Pancreas (tissue), 10 donors: ENCODE measurements at places on chromosomes 7 and 10. TPM values are rescaled to one million over a fixed set of nuclear protein-coding genes. Genes with fewer than 3 reads are reported as not detected.

DNA sequence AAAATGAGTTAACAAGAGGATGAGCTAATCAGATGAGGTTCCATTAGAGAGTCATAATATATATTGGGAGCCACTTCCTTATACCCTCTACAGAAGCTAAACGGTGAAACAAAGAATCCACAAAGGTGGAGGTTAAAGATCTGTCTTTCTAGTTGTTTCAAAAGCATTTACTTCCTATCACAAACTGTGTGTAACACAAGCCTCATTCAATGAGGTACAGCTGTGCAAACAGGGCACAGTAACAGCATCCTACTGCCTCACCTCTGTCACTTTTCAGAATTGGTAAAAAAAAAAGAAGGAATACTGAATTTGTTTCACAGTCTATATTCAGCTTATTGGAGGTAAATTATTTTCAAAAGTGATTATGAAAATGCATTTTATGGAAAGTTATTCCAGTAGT, 128.7 kb downstream of the AGMO start:
- no peaks in the 10 kb centered on the region for H3K36me3 ChIP-seq
- no peaks in the 10 kb centered on the region for H3K4me1 ChIP-seq
- no peak overlapping the region for H3K27ac ChIP-seq
- no peak overlapping the region for H3K4me3 ChIP-seq
- no peaks in the 10 kb centered on the region for H3K27me3 ChIP-seq
- DNase-seq, result no peak

DNA sequence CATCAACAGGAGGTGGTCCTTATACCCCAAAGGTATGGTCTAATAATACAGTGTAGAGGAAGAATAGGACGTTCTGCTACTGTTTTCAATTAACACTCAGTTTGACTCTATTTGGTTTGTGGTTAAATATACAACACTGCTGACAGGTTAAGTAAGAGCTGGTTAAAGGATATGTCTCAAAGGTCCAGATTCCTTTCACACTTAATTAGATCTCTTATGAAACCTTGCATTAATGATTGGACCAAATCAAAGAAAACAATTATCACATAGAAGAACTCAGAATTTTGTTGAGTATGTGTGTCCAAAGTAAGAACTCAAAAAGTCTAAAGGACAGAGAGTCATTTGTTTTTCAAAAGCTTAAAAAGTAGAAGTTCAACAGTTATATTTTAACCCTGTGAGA, 18.0 kb downstream of the MRLN start:
- no peak for DNase-seq
- H3K27me3 ChIP-seq, result no peaks in the 10 kb centered on the region
- no peak overlapping the region for H3K4me3 ChIP-seq
- no peaks in the 10 kb centered on the region for H3K36me3 ChIP-seq

The NUTM2E gene
- 0.40 TPM for polyA plus RNA-seq

DNA sequence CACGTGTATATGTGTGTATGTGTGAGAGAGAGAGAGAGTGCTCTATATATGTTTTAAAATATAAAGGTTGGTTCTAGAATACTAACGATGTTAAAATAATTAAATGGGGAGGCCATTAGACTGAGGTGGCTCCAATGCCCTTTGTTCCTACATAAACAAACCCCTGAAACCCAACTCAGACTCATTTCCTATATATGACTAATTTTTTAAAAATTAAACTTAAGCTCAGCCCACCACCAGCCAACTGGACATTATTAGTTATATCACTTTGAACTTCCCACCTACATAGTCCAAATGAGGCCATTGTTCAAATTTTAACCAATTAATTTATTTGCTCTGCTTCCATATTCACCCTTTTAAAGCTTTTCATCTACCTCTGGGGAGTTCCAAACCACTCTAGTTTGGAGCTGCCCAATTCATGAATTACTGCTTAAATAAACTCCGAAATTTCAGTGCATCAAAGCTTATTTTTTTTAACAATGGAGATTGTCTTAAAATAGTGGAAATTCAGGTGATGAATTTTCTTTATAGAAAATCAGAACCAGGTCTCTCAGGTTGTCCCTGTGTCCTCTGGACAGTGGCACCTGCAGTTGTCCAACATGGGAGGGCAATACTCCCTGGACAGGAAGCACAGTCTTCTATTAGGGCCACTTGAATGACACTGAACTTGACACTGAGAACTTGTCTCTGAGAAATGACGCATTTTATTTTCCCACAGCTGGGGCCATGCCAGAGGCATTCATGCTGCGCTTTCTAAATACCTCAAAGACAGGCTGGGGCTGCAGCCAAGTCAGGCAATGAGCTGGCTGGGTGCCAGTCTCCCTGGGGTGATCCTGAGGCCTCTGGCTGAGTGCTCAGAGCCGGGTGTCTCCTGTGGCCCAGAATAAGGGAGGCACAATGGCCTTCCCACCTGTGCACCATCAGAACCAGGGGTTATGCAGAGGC, 109.5 kb upstream of the TMEM72 start:
- peaks cover 15% of the 10 kb centered on the region for H3K4me1 ChIP-seq
- no peaks in the 10 kb centered on the region for H3K27me3 ChIP-seq
- H3K4me3 ChIP-seq, result no peak overlapping the region
- DNase-seq, result peak; percentile 91
- no peak overlapping the region for H3K27ac ChIP-seq

- no peaks in the 10 kb centered on the region for H3K36me3 ChIP-seq
- no peak overlapping the region for H3K4me3 ChIP-seq
- no peak for DNase-seq
- H3K27me3 ChIP-seq, result no peaks in the 10 kb centered on the region
These were observed 17.9 kb downstream of the FAM237B start for GRCh38 chr7:90303241-90303640.

The LRRC17 gene
- polyA plus RNA-seq, result 1.6 TPM
